ENCODE measurements at places on chromosomes 2 and 18.

GRCh38 chr2:113922784-113923183 lies 32.9 kb downstream of the ACTR3 start:
- DNase-seq: no peak

DNA sequence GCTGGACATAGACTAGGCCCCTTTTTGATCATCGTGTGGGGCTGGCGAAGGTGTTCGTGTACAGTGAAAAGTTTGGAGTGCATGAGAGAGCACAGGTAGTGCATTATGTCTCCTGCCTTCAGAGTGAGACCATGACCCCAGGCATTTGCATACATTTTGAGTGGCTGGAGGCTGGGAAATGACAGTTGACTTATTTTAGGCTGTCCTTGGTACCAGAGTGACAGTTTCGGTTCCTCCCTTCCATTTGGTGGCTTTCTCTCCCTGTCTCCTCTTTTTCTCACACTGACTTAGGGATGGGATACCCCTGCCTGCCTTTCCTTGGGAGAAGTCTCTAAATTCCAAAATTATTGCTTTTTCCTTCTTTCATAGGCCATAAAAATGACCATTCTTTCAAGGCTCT lies 20.1 kb downstream of the SERPINB12 start:
- DNase-seq: no peak

DNA sequence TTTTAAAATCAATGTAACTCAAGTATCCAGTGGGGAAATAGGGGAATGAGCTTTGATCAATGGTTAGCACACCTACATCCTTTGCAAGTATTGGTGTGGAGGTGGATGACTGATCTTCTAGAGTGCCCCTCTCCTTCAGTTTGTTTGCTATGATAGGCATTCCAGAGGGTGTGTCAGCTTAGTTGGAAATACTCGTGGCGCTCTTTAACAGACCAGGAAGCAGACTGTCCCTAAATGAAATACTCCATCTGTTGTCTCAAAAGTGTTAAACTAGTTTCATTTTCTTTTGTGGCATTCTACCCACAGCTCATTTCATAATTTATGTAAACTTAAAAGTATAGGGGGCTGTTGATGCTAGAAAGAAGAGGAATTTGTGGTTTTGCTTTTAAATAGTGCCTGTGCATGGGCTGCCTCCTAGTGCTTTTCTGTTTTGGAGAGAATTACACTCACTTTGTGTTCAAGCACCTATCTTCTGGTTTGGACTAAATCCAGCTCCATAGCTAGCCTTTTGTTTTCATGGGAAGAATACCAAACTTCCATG lies 66.2 kb downstream of the STAT1 start:
- DNase-seq: no peak

DNA sequence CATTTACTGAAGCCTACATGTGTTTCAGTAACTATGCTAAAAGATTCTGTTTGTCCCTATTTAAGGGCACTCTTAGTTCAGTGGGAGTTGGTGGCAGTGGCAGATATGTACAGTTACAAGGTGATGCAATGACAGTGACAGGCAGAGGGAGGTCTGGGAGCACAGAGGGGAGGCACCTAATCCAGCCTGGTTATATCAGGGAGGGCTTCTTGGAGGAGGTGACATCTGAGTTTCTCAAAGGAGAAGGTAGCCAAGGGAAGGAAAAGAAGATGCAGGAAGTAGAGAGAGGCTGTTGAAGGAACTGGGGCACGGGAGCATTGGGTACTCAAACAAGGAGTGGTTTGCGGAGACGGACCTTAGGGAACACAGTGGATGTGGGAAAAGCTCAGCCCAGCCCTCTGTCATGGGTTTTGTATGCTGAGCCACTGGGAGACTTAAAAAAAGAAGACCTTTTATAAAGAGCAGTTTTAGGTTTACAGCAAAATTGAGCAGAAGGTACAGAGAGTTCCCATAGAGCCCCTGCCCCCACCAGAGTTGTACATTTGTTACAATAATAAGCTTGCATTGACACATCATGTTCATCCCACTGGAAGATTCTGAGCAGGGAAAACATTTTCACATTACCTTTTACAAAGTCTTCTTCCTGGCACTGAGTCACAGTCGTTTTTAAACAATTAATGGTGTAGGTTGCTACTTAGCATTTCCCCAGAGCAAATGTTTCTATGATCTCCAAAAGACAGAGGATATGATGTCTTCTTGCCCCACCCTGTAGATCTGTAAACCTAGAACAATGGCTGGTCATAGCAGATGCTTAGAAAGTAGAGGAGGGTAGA lies 83.0 kb upstream of the TAF1B start:
- no peak for DNase-seq

All from activated effector memory CD4-positive, alpha-beta T cell treated with anti-CD3 and anti-CD28 coated beads, Interleukin-2, amount 50 U/mL, for 16 hours (primary cell).